ENCODE measurements at places on chromosomes 12 and 14.

DNA sequence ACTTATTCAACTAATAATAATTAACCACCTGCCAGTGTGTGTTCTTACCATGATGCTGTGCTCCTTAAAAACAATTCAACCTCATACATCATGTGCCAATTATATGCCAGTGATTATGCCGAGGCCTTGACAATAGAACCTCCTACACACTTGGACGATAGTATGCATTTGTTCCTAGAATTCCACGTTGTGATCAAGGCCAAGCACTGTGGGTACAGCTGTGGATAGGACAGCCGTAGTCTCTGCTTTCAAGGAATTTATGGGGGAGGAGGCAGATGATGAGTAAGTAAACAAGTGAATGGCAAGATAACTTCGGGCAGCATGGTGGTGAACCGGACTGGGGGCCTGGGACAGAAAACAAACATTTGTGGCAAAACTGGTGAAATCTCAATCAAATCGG, 18.0 kb upstream of the MYO1H start:
- DNase-seq, result no peak

DNA sequence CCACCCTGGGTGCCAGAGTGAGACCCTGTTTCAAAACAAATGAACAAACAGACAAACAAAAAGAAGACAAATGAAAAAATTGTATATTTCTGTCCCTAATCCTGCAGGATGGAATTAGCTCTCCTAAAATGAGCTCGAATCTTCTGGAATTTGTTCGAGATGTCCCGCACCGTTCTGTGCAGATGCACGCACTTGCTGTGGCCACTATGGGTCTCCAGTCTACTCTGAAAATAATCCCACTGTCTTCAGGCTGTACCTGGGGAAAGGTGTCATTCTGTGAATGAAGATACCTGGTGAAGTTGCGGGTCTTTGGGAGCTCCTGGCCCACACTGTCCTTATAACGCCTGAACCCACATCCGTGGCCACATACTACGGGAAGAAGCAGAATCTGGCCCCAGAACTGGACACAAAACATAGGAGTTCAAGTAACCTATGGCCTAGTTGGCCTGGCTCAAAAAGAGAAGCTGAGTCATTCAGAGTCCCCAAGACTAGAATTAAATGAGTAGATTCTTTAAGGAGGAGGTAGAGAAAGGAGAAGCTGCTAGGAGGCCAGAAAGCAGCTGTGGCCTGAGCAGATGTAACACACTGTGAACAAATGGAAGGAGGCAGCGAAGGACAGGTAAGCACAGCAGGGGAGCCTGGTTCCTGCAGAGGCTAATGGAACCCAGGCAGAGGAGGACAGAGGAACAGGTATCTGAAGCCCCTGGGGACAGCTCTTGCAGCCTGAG, 108.6 kb downstream of the FOXN3 start:
- peak; percentile 88 for DNase-seq

DNA sequence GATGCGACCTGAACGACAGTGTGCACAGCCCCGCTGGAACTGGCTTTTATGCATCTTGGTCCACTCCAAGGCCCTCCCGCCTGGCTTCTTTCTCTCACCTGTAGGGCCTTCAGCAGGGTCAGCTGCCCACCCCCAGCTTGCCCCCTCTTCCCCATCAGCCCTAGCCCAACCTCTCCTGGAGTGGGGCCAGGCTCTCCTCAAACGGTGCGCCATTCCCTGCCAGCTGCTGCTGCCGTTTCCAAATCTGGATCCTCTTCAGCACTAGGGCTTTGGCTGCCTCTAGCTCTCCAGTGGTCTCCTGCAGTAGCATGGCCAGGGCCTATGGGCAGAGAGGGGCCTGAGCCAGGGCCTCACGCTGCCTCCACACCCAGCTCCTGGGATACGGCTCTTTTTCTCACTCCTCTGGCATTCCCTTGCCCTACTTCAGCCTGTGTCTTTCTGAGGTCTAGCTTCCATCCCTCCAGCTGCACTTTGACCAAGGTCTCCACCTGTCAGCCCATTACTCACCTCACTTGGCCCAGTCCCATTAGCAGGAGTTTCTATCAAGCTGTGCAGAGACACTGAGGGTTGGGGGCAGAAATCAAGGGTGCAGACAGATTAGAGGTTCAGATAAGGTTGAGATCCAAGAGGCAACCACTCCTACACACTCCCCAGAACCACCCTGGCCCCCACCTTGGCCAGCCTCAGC, 5.0 kb downstream of the STAT6 start:
- no peak for DNase-seq

DNA sequence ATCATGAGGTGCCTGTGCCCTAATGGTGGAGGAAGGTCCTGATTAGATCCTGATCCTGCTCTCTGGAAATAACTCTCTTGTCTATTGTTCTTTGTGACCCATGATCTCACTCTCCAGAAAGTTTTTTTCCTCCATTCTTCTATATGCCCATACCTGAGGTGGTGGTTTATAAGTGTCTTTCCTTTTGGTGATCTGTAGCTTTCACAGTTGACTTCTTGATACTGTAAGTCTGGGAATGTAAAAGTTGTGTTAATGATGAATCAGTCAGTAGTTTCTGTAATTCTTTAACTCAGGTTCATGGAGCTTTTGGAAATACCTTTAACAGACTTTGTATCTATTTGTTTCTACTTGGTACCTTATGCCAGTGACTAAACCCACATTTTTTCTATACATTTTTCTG, 444.0 kb upstream of the FLRT2 start:
- no peak for DNase-seq

GRCh38 chr14:100765296-100765695, 38.6 kb downstream of the DLK1 start:
- DNase-seq, result no peak

DNA sequence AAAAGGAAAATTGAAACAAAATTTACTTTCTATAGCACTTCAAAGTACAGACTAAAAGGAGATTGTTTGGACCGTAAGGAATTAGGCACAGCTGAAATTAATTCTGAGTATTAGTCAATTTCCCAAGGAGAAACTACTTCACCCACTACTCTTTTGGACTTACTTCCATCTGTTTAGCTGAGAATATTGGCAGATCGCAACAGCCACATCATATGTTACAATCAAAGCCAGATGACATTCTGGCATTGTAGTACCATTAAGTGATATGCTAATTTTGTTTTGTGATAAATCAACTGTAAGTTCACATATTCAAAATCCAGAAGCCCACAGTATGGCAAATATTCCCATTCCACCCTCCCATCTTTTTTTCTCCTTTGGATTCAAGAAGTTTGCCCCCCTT, 47.1 kb upstream of the ANKS1B start:
- no peak for DNase-seq

GRCh38 chr12:94133964-94134795, 14.2 kb upstream of the PLXNC1 start:
- peak; percentile 59 for DNase-seq
